ENCODE measurements at places on chromosomes 1 and 21. TPM values are rescaled to one million over a fixed set of nuclear protein-coding genes. Genes with fewer than 3 reads are reported as not detected.

DNA sequence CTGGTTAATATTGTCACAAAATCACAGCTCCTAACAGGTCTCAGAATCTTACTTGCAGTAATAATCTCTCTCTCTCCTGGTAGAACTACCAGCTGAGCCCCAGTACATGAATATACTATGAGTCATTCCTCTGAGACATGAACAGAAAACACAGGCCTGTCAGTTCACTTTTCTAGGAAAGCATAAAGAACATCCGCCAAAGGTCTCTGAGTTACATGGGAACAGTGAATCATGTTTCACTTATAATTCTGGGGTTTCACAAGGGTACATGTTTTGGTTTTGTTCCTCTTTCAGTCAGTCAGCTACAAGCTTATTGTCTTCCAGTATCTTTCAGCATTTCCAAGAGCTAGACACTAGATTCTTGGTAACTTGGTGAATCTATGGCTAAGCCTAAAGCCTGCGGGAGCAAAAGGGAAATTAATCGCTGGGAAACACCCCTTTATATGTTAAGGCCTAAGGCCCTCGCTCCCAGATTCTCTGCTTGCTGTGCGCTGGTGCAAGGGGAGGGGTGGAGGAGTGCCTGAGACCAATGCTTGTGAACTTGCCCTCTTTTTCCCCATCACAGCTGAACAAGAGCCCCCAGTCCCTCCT, 31.7 kb downstream of the IFNGR2 start:
- no peak for DNase-seq

- peak; percentile 97 for DNase-seq
Measured at GRCh38 chr1:21623410-21623961, 45.7 kb downstream of the RAP1GAP start.

DNA sequence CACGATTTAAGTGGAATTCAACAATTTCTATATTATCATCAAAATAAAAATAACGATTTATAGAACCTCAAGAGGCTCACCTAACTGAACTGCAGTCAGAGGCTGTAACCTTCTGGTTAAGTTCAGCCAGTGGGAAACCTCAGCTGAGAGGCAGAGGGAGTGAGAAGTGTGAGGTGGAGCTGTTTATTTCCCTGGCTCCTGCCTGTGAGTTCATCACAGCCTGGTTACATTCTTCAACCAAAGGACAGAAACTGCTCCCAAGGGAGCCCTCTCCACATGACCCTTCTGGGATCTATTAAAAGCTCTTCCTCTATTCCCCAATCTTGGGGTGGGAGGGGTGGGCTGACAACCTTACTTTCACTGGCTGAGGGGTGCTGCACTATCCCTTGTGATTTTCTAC, 22.2 kb downstream of the DYNLT5 start:
- no peak for DNase-seq

DNA sequence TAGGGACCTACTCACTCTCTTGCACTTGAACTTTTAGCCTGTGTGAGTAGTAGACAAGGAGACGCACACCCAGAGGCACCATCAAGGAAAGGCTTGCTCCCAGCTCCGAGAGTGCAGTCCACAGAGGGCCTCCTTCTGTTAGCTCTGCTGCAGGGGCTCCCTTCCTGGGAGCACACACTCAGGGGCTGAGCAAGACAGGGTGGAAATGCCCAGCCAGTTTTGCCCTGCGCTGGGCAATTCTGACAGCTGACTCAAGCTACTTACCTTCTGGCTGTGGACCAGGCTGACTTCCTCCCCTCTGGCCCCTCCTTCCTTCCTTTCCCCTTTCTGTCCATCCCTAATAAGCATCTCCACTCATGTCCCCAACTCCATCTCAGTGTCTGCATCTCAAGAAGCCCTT, 449.1 kb downstream of the PTPRU start:
- DNase-seq, result peak; percentile 9

GRCh38 chr1:89986020-89986419, 8.9 kb upstream of the ZNF326 start:
- no peak for DNase-seq

GRCh38 chr21:35849144-35849543, 211.2 kb downstream of the SETD4 start:
- DNase-seq, result peak; percentile 37

GRCh38 chr1:100474834-100475233, 63.1 kb upstream of the GPR88 start:
- no peak for DNase-seq

GRCh38 chr1:56409112-56409691, 170.2 kb downstream of the PLPP3 start:
- DNase-seq, result peak; percentile 77

DNA sequence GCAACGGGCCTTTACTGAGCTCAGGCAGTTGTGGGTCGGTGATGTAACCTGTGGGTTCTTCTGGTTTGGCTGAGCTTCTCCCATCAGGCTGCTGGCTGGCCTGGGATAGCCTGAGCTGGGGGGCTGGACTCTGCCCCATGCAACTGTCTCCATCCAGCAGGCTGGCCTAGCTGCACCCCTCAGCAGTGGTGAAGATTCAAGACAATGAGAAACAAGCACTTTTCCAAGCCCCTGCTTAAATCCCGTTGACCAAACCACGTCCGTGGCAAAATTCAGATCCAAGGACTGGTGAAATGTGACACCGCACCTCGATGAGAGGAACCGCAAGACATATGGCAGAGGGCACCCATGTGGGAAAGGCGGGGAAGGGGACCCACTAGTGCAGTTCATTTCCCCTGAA, 25.6 kb downstream of the PRSS38 start:
- DNase-seq, result no peak

DNA sequence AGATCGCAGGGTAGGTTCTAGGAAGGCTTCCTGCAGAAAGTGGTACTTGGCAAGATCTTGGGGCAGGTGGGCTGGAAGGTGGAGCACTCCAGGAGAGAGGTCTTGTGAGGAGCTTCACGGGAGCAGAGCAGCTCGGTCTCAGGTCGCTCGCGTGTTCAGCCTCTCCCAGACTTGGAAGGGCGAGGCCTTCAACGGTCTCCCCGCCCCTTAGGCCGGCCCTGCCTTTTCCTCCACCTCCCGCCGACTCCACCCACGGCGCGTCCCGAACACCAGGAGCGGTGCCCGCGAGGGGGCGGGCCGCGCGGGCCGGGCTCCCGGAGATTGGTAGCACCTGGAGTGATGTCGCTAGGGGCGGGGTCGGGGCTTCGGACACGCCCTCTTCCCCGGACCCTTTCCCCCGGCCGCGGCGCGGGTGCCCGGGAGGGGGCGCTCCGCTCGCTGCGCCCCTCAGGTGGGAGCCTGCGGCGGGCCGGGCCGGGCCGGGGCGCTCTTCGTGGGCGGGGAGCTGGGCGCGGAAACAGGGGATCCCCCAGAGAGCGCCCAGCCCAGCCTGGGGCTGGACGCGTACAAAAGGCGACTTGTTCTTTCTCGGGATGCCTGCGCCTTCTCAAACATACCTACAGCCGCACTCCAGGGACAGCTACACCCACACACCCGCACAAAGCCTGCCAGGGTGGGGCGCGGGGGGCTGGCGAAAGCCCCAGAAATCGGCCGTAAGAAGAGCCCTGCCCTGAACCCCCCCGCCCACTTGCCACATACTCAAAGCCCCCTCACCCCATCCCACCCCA, 35.5 kb downstream of the AHDC1 start:
- peak; percentile 98 for DNase-seq

- peak; percentile 47 for DNase-seq
Measured at GRCh38 chr1:96845464-96845863, 123.9 kb downstream of the PTBP2 start.

GRCh38 chr1:172970186-172970585, 80.6 kb downstream of the TNFSF18 start:
- no peak for DNase-seq

DNA sequence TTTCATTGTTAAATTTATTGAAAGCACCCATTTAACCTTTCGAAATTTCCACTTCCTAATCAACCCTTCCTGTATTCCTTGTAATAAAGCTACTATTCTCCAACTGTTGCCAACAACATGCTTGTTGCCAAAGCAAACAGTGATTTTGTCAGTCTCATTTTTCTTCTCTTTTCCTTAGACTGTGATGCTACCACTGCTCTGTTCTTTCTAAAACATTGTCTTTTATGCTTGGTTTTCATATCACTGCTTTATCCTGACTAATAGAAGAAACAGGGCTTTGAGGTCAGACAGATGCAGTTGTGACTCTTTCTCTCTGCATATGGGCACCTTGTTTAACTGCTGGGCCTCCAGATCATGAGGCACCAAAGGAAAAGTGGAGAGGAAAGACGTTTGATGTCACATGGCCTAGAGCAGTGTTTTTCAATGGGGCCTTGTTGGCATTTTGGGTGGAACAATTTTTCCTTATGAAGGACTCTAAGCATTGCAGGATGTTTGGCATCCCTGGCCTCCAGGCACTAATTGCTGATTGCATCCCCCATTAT, 56.1 kb downstream of the HMCN1 start:
- DNase-seq, result no peak

GRCh38 chr1:205700865-205701401, 20.6 kb upstream of the SLC45A3 start:
- DNase-seq, result peak; percentile 79

DNA sequence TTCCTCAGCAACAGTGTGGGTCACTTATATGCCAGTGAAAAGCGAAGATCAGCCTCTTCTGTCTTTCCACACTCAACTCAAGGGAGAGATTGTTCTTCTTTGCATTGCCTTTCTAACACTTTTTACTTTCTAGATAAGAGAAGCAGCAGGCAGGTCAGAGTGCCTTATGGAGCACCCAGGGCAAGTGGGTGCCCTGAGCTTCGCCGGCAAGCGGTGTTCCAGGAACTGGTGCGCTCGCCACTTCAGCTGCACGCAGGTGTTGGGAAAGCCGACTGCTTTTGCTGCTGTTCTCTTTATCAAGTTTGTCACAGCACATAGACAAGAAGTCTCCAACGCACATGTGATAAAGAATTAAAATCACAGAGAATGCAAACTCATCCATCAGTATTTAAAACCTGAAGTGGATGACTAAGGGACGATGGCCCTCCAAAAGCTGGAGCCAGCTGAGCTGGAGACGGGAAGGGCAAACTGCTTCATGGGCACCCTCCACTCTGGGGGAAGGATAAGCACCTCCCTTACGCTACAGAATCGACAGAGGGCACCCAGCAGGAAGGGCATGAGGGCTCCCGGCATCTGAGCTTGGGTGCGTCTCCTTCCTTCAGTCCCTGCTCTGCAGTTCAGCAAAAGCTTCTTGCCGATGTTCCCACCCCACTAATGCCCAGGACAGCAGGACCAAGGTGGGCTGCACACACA, 20.7 kb downstream of the UBE2G2 start:
- no peak for DNase-seq

COL18A1 gene
- 20.0 TPM for polyA plus RNA-seq

SAMD11 gene
- 4.3 TPM for polyA plus RNA-seq

PYHIN1 gene
- 0.25 TPM for polyA plus RNA-seq

All from stomach (tissue), 19 donors.